Urinary bladder (tissue), 4 donors: ENCODE measurements at places on chromosomes 7 and 10. TPM values are rescaled to one million over a fixed set of nuclear protein-coding genes. Genes with fewer than 3 reads are reported as not detected.

DNA sequence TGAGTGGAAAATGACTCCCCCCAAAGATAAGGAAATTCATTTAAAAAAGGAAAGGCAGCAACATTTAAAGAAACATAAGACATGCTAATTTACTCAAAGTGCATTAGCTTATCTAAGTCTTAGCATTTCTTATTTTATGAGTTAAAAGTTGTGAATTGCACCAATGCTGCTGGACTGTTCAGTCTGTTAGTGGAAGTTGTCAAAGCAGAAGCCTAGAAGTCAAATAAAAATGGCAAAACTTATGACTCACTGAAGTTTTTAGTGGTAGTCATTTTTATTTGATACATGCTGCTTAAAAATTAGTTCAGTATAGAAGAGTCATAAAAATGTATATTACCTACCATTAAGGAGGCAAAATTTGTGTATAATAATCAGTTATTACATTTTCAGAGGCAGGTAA lies 90.8 kb upstream of the FGL2 start:
- DNase-seq: no peak

DNA sequence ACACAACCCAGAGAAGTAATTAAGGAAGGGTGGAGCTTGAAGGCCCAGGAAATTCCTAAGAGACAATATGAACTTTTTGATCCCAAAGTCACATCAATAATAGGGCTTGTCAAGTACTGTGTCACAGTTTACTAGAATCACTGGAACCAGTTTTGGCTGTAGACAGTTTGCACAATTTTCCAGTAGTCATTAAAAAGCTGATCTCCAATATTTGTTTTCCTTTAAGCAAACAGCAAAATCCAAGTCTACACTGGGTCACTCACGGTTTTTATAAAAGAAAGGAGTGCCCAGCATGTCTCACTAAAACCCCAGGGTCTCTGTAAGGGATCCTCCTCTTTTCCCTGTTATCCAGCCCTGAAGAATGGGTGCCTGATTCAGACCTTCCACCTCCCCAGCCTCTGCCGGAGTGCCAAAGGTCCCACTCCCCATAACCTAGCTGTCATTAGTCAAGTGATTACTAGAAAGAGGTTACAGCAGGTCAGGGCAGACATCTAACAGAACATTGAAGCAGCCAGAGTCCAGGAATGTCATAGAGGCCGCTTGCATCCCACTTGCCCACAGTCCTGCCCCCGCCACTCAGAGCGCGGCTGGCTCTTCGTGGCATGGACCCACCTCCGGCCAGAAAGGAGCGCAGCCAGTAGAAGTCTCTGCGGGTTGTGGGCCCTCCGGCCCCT lies 552 bp downstream of the SLC25A16 start:
- DNase-seq: no peak

DNA sequence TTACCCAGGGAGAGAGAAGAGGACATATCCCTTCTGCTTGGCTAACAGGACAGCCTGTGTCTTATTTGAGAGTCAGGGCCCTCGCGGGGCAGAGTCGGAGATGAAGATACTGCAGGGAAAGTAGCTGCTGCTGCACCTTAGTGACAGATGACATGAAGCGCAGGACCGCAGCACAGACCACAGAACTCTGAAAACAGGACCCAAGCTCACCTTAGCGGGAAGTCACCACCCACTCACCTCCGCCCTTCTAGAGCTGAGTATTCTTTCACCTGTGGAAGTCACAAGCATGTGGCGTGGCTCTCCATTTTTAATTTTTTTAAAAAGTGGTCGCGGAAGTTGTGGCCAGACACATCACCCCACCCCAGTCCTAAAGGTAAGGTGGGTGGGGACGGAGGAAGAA lies 191.4 kb downstream of the FAM107B start:
- no peak for DNase-seq

- no peak for DNase-seq
These were observed 8.3 kb upstream of the ATP6V0E2 start for GRCh38 chr7:149865437-149865836.

DNA sequence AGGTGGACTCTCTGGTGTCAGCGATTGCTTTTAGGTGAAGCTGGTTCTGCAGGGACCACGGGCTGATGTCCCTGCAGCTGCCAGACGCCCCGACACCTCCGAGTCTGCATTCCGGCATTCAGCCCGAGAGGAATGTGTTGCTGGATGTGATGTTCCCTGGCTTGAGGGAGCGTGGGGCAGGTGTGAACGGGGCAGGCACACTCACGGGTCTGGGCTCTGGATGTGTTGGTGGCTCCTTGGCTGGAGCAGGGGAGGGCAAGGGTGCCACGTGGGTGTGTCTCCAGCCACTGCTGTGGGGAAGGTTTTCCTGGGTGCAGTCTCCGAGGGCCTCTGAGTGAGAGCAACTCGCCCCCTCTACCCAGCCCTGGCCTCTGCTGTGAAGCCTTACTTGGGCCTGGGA lies 140.5 kb downstream of the CAMK1D start:
- DNase-seq: no peak

The STEAP4 gene
- polyA plus RNA-seq: 23.8 TPM

DNA sequence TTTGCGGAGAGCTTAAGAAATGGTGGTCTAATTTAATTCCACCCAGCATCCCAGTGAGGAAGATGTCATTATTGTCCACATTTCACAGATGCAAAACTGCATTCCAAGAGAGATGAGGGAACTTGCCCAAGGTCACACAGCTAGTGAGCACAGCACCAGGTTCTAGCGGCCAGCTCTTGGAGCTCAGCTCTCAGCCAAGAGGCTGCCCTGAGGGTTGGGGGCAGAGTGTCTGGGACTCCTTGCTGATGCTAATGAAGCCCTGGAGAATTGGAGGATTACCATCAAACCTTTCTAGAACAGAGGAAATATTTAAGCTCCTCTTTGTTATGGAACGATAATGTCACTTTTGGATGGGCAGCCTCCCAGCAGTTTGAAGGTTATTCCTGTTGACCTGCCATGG lies 48.0 kb downstream of the PLPP4 start:
- no peak for DNase-seq

The RTKN2 gene
- polyA plus RNA-seq: 0.06 TPM

GRCh38 chr10:78729800-78730199 lies 339.0 kb upstream of the ZMIZ1 start:
- no peak for DNase-seq

DNA sequence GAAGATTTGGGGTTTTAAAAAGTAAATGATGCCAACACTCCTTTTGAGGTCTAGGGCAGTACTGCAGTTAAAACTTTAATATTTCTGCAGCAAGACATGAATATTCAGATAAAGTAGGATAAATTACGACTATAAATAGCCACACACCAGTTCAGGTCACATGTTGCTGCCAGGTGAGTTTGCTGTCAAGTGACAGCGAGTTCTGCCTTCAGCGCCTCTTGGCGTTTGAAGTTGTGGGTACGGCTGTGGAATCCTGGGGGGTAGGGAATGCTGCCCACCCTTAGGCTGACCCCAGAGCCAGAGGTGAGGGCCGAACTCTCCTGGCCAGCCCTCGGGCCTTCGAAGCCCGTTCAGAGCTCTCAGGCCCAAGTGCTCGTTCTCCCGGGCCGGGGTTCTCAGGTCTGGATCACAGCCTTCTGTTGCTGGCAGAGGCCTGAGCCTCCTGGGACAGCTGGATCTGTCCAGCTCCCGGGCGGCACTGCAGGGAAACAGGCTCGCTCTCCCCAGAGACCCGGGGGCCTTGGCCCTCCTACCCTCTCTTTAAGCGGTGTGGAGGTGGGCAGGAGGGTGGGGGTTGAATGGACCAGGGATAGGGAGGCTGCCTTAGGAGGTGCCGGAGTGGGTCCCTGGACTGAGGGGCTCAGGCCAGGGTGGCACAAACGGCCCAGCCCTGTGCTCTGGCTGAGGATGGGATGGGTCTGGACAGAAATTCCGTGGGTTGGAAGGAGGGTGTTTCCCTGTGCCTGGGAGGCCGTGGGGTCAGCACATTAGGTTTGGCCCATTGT lies 5.4 kb downstream of the BRI3 start:
- no peak for DNase-seq

DNA sequence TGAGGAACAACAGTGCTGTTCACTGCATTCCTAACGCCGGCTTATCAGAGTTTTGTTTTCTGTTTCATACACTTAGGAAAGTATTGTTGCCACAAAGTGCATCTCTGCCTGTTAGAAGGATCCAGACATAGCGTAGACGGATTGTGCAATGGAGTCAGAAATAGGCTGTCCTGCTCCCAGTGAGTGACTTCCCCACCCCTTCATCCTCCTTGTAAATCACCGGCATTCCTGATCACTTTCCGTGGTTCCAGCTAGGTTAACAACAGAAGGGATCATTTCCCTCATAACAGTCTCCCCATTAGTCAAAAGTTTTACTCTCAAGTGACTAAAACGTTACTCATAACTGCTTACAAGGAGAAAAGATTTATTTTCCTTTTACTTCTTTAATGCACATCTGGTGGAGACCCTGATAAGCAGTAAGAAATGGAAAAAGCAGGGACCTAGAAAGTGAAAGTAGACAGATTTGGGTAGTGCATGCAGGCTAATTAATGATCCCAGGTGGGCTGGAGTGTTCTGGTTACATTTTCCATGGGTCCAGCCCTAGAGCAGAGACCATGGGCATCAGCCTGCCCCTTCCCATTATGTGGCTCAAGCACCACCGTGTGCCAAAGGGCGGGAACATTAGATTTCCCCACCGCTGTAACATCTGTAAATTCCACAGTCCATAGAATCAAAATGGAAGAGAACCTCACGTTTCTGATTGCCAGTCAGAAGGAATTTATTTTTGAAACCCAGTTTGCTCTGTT lies 395.1 kb upstream of the GALNT17 start:
- no peak for DNase-seq

The CFAP43 gene
- 0.19 TPM for polyA plus RNA-seq

DNA sequence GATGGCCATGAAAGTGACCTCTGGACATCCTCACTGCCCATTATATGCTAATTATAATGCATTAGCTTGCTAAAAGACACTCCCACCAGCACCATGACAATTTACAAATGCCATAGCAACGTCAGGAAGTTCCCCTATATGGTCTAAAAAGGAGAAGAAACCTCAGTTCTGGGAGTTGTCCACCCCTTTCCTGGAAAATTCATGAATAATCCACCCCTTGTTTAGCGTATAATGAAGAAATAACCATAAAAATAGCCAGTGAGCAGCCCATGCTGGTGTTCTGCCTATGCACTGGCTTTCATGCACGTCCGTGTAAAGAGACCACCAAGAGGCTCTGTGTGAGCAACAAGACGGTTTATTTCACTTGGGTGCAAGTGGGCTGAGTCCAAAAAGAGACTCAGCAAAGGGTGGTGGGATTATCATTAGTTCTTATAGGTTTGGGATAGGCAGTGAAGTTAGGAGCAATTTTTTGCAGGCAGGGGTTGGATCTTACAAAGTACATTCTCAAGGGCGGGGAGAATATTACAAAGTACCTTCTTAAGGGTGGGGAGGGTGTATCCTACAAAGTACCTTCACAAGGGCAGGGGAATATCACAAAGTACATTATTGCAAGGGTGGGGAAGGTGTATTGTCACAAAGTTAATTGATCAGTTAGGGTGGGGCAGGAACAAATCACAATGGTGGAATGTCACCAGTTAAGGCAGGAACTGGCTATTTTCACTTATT lies 45.6 kb downstream of the LBX1 start:
- DNase-seq: no peak

GRCh38 chr7:150317748-150318444 lies 5.3 kb upstream of the LRRC61 start:
- no peak for DNase-seq

DNA sequence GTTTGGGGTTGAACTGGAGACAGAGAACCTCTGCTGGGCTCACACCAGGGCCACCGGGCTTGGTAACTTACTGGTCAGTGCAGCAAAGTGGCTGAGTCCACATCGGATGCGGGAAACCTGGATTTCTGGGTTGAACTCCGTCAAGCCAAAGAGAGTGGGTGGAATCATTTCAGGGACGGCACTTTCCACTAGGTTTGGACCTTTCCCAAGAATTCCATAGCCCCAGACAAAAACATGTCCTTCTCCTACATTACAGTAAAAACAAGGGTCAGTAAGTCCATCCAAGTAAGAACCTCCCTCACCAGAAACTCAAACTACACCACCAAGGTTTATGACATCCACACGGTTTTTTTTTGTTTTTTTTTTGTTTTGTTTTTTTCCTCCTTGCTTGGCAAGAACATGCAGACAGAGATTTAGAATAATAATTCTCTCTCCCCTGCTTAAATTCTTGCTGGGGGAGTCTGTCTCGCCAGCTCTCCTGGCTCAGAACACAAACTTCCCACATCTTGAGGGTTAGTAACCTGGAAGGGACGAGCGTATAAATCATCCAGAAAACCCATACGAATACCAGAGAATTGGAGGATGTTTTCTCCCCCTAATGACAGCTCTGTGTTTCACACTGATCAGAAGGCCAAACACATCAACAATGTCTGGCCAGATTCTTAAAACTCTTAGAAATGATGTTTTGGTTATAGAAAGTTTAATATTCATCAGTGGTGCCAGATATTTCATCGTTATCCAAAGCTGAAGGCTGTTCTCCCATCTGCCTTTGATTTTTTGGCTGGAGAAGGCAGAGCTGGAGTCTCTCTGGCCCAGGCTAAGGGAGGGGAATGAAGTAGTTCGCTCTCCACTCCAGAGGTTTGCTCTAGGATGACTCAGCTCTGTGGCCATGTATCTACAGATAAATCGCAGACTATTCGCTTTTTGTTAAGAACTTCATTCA lies 17.5 kb downstream of the RCC1L start:
- peak; percentile 18 for DNase-seq

- DNase-seq: no peak
These were observed 350.7 kb downstream of the IPMK start for GRCh38 chr10:57917019-57917418.

GRCh38 chr10:16570731-16571130 lies 49.1 kb upstream of the C1QL3 start:
- no peak for DNase-seq

The GRID2IP gene
- polyA plus RNA-seq: 0.13 TPM

DNA sequence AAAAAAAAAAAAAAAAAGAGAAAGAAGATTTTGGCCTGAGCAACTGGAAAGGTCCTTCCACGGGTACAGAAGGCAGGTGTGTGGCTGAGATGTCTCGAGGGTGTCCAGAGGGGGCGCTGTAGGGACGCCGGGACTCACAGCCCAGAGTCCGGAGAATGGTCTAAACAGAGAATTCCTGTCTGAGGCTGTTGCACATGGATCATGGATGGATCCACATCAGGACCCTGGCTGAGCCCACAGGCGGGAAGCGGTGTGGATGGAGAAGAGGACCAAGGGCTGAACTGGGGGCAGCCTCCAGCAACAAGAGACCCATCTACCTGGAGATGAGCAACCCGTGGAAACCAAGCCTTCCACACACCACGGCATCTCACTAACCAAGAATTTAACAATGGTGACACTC lies 55.0 kb downstream of the PKD1L1 start:
- no peak for DNase-seq

The ENTPD1 gene
- polyA plus RNA-seq: 53.8 TPM

- no peak for DNase-seq
These were observed 105.0 kb upstream of the PPP2R2D start for GRCh38 chr10:131795761-131796160.

DNA sequence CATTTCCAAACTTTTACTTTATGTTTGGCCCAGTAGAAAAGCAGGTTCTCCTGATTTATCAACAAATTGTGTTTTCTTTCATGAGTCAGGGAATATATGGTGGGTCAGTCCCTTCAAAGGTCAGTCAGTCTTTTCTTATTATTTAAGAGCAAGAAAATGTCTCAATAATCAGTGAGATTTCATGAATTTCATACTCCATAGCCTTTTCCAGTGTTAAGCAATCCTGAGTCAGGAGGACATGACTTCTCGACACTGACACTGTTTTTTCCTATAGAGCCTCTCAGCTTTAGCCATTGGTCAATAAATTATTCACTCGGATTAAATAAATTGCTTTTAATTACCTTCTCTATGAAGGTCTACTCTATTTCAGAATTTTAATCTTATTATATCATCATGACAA lies 334.5 kb downstream of the SORCS1 start:
- no peak for DNase-seq

- no peak for DNase-seq
These were observed 95.9 kb upstream of the GPR26 start for GRCh38 chr10:123570051-123570897.
